ENCODE measurements at places on chromosomes 16 and 17.

- no peak for DNase-seq
Observed at GRCh38 chr17:73643852-73644144, 447 bp downstream of the SDK2 start.

- no peak for DNase-seq
Observed at GRCh38 chr16:55179852-55180585, 144.0 kb upstream of the IRX6 start.

GRCh38 chr17:14845591-14846281 lies 419.4 kb downstream of the PMP22 start:
- no peak for DNase-seq

DNA sequence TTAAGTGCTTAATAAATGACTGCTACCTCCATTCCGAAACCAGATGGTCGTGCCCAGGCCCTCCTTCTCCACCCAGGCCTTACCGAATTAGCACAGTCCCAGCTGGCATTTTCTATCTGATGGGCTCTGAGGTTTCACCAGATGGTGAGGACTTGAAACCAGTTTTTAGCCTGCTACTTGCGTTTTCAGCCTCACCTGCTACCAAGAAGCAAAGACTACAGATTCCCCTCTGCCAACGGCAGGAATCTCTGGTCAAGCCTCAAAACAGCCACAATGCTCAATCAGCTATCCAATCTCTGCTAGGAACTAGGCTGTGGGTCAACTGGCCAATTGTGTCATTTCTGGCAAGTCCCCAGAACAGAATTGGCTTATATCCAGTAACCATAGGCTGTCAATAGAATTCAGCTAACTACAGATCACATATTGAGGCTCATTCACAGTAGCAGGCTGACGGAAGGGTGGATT lies 11.7 kb downstream of the PECAM1 start:
- DNase-seq, result no peak

GRCh38 chr17:39404542-39405378 lies 3.3 kb upstream of the FBXL20 start:
- DNase-seq, result no peak

- DNase-seq, result no peak
Observed at GRCh38 chr16:1204933-1205332, 20.1 kb downstream of the TPSG1 start.

DNA sequence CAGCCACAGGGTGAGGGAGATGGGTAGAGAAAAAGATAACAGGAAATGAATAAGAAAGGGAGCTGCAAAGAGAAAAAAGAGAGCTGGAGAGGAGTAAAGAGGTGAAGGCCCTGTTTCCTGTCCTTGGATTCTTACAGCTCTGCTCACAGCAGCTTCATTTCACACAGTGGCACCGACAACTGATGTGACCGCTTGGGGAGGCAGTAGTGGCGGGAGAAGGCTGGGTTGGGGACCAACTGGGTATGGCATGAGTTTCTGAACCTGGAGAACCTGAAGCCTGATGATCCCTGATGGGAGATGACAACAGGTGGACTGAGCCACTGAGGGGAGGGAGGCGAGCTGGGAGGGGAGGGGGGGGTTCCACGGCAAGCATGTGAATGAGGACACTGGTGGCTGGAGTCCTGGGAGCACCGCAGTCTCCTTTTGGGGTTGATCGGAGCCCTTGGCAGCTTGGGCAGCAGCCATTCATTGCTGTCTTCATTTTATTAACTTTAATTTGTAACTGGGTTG lies 34.3 kb upstream of the TOB1 start:
- DNase-seq, result no peak

DNA sequence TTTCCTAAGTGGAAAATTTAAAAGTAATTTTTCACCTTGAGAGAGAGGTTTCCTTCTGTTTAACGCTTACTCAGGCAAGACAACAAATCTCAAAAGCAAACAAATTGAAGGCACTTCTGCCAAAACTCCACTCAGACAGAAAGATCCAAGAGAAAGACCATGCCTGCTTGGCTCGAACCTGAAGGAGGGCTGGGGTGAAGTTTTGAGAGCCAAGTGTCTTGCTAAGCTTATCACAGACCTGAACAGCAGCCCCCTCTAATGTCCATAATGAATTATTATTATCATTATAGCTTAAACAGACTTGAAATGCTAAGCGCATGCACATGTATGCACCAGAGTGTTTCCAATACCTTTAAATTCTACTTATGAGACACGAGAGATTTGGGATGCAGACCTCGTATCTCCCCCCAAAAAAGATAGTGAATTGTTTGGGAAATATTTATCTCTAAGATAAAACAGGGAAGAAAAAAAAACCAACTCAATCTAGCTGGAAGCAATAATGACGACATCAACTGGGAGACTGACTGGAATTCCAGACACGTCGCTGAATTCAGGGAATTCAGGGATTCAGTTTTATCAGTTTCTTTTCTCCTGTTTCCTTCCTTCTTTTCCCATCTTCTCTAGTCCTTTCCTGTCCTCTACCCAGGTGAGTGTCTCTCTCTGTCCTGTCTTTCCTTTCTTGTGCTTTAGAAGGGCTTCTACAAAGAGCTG lies 473.2 kb downstream of the RBFOX1 start:
- no peak for DNase-seq

- peak; percentile 17 for DNase-seq
Observed at GRCh38 chr16:87490096-87490798, 2.6 kb downstream of the ZCCHC14 start.

DNA sequence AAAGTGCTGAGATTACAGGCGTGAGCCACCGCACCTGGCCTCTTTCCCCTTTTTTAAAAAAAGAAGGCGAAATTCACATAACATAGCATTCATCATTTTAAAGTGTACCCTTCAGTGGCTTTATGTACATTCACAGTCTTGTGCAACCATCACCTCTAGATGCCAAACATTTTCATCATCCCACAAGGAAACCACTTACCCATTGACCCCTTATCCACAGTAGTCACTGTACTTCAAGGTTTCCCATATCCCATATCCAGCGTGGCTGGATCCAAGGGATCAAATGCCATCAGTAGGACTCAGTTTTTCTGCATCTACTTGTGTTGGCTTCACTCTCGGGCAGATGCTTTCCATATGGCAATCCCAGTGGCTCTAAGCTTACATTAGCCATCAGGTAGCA lies 50.3 kb downstream of the BMERB1 start:
- DNase-seq, result no peak

DNA sequence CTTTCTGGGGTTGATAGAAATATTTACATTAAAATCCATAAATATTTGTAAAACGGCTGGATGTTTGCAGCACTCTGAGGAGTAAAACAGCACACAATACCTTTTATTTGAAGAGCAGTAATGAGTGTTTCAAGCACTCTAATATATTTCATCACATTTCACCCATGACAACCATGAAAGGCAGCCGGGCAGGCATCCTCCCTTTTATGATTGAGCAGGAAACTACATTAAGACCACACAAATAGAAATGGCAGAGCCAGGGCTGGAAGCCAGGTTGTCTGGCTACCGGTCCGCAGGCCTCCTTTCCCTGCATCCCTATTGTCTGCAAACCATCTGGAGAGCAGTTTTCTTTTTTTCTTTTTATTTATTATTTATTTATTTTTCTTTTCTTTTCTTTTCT lies 23.1 kb upstream of the GPRC5C start:
- DNase-seq, result no peak

DNA sequence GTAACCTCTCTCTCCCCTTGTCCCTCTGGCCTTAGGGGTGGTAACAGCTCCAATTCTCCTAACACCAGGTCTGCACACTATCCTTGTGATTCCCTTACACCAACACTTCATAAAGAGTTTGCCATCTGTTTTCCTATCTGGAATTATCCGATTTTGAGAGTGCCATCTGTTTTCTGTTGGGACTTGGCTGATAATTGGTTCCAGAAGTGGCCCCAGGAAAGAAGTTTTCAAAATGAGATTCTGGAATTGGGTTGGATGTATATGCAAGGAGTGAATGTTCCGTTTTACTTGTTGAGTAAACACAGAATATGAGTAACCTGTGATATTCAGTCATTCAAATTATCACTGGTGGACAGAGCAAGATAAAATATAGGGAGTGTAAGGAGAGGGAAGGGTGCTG lies 134.1 kb upstream of the HS3ST3A1 start:
- no peak for DNase-seq

DNA sequence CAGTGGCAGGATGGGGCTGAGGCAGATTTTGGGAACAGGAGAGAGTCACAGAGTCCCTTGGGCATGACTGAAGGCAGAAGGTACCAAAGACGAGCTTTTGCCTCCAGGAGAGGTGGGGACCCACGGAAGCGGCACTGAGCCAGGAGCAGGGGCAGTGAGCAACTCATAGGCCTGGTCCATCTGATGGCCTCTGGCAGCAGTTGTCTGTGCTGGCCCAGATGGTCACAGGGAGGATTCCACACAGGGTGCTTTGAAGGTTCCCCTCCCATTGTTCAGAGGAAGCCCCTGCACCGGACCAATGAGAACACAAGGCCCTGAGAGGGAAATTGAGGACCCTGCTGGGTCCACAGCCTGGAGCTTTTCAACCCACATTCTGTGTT lies 360.3 kb upstream of the TNRC6C start:
- DNase-seq, result no peak

GRCh38 chr17:80599546-80600305 lies 55.1 kb downstream of the RPTOR start:
- no peak for DNase-seq

- no peak for DNase-seq
Observed at GRCh38 chr16:75093598-75094540, 22.7 kb downstream of the LDHD start.

DNA sequence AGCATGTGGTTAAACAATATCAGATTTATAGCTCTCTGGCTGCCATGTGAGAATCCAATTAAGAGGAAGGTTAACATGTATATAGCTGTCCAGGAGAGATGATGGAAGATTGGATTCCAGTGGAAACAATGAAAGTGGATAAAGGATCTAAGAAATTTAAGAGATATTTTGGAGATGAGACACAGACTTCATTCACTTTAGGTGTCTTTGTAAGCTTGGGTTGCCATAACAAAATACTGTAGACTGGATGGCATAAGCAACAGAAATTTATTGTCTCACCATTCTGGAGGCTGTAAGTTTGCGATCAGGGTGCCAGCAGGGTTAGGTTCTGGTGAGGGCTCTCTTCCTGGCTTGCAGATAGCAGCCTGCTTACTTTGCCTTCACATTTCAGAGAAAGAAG lies 155.9 kb upstream of the MYOCD start:
- DNase-seq, result no peak

- DNase-seq, result no peak
Observed at GRCh38 chr17:20174588-20175265, 165.6 kb downstream of the SPECC1 start.

DNA sequence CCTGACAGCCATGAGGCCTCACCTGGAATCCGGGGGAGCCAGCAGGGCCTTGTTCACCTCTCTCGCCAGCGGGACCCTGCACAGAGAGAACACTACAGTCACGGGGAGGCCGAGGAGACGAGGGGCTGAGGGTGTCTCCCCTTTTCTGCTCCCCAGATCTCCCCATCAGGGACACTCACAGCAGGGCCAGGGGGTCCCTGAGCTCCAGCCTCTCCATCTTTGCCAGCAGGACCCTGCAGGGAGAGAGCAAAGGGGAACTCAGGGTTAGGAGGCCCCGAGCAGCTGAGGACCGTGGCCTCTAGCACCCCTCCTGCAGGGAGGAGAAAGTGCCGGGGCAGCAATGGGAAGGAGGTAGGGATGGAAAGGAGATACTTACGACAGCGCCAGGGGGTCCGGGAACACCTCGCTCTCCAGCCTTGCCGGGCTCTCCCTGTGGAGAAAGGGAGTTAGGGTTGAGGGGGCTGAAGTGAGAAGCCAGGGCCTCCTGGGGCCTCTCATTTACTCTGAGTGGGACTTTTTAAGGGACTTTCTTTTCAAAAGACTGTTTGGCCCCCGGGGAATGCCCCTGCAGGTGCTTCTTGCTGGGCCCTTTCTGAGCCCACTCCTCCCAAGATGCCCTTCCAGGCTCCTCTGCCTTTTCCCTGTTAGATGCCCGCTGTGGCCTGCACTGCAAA lies 8.7 kb downstream of the COL1A1 start:
- DNase-seq, result no peak

- DNase-seq, result peak; percentile 67
Observed at GRCh38 chr17:50102164-50102991, 7.2 kb downstream of the PDK2 start.

DNA sequence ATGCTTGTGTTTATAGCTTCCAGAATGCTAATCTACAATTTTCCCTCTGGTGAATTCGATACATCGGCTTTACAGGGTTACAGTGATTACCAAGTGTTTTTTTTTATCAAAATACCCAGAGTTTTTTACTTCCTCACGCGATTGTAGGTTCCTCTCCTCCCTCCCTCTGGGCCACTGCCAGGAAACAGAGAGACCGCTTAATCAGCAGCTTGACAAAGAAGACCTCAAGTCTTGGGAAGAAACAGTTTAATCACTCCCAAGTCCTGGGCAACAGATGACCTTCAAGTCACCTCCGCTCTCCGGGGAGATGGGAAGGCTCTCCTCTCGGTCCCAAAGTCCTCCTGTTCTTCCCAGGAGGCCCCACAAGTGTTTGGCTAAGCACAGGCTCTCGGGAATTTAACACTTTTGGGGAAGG lies 23.5 kb downstream of the SMTNL2 start:
- no peak for DNase-seq

DNA sequence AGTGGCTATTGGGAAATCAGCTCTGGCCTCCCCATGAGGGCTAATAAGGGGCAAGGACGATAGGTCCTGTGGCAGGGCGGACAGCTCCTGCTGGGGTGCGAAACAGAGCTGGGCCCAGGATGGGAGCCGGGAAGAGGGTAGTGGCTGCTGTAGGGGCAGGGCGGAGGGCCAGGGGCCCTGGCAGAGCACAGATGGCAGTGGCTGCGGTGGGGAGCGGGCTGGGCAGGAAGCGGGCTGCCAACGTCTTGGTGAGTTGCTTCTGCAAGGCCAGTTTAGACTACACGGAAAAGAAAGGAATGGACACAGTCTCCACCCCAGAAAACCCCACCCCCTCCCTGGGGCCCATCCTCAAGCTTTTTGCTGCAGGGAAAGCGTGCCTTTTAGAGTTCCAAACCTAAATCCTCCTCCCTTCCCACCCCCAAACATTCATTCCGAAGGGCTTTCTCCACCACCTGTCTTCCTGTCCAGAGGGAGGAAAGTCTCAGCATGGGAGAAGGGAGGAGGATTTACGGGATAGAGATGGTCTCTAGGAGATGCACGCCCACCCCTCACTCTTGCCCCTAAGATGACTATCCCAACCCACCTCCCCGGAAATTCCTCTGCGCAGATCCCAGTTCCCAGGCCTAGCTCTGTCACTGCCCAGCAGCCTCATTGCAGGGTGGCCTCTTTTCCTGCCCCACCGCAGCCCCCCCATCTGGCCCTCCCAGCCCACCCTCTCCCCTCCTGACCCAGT lies 7.1 kb downstream of the NKIRAS2 start:
- DNase-seq, result no peak

DNA sequence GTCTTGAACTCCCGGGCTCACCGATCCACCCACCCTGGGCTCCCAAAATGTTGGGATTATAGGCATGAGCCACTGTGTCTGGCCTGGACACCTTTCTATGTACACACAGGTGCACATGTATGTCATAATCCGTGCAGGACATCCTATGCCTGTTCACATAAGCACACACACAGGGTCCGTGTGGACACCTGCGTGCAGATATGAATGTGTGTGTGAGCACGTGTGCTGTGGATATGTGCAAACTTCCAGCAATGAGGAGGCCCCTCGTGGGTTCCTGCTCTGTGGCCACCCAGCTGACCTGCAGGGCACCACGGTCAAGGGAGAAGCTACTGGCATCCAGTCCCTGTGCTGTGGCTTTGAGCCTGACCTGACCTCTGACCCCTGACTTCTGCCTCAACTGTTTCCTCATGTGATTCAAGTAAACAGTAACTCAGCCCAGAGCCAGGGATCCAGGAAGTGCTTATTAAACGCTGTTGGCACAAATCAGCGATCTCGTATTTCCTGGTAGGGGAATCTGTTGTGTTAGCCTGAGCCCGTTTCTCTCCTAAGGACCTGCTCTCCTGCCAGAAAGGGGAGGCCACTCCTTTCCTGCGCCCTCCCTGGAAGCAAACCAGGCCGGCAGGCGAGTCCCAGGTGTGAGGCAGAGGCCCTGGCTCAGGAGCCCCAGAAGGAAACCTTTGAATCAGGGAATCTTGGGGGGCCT lies 6.5 kb downstream of the CPNE7 start:
- no peak for DNase-seq
